ENCODE measurements at places on chromosomes 7 and 10. TPM values are rescaled to one million over a fixed set of nuclear protein-coding genes. Genes with fewer than 3 reads are reported as not detected.

Gene OPALIN
- not detected for total RNA-seq

- DNase-seq, result no peak
Measured at GRCh38 chr7:97555857-97556421, 175.9 kb upstream of the TAC1 start.

DNA sequence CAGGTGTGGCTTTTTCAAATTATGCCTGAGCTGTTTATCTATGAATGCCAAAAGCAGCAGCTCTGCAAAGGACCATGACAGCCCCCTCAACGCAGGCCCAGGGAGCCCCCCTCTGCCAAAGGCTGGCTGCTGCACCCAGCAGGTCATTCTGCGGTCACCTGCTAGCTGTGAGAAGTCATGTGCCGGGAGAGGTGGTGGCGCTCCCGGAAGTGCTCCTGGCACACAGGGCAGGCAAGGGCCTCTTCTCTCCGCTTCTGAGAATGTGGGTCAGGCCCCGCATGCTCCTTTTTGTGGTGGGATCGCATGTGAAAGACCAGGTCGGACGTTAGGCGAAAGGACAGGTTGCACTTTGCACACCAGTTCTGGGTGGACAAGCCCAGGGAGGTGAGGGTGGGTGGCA is 16.4 kb downstream of the ZNF488 start:
- no peak for DNase-seq

GRCh38 chr7:116322541-116322940 is 112.2 kb downstream of the TES start:
- DNase-seq, result no peak

GRCh38 chr7:91957823-91958222 is 17.2 kb downstream of the AKAP9 start:
- no peak for DNase-seq

- no peak for DNase-seq
Measured at GRCh38 chr7:76220185-76221057, 18.7 kb downstream of the SRRM3 start.

DNA sequence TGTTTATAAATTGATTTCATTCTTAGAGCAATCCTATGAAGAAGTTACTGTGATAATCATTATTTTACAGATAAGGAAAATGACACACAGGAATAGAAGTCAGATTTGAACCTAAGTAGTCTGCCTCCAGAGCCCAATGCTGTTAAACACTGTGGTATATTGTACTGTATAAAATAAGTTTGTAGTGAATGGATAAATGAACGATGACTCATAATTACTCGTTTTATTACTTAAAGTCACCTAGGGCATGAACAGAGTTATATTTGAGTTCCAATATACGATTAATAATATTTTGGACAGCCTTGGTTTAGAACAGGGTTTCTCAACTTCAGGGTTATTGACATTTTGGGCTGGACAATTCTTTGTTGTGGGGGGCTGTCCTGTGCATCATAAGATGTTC is 7.8 kb upstream of the BTRC start:
- no peak for DNase-seq
